Brain (organoid and tissue), 16 donors: ENCODE measurements at places on chromosomes 11 and 22.
A peak's percentile ranks its signal among the peaks of the same experiment; 100 is the strongest.

GRCh38 chr22:23092217-23092955, 22.1 kb downstream of the GNAZ start:
- no peak for DNase-seq

DNA sequence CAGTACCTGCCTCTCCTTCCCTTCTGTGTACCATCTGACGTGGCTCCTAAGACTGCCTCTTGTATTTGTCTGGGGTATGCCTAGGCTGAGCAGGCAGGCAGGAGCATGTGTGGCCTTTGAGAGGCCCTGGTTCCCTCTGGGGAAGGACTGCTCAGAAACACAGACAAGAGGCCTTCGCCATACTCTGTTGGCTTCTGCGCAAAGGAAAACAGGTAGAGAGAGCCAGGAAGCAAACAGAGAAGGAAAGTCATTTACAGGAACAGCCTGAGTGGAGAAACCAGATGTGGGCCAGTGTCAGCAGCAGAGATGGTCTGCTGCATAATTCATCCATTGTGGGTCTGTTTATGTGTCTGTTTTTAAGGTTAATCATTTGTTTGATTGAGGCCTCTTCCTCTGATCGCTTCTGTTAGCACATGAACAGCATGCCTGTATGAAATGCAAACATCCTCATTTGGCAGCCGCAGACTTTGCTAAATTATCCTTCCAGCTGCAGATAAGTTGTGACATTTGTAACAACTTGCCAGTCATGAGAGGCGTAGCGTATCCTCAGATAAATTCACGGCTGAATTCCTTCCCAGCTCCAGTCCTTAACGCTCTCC, 119.4 kb downstream of the GALNT18 start:
- peak; percentile 31 for DNase-seq

- DNase-seq, result no peak
Measured at GRCh38 chr22:21047035-21047661, 1.4 kb downstream of the LRRC74B start.

DNA sequence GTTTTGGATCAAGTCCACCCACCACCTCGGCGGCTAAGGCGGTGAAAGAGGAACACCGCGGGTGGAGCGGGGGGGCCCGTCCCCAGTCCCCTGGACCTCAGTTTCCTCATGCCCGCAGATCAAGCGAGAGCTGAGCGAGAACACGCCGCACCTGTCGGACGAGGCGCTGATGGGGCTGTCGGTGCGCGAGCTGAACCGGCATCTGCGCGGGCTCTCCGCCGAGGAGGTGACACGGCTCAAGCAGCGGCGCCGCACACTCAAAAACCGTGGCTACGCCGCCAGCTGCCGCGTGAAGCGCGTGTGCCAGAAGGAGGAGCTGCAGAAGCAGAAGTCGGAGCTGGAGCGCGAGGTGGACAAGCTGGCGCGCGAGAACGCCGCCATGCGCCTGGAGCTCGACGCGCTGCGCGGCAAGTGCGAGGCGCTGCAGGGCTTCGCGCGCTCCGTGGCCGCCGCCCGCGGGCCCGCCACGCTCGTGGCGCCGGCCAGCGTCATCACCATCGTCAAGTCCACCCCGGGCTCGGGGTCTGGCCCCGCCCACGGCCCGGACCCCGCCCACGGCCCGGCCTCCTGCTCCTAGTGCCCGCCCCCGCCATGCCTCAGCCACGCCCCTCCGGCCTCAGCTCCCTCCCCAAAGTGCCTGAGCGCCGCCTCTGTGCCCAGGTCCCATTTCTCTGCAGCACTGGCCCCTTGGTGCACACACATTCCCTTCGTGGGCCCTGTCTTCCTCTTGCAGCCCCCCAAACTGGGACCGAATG, 12.7 kb downstream of the MAFF start:
- peak; percentile 90 for DNase-seq

DNA sequence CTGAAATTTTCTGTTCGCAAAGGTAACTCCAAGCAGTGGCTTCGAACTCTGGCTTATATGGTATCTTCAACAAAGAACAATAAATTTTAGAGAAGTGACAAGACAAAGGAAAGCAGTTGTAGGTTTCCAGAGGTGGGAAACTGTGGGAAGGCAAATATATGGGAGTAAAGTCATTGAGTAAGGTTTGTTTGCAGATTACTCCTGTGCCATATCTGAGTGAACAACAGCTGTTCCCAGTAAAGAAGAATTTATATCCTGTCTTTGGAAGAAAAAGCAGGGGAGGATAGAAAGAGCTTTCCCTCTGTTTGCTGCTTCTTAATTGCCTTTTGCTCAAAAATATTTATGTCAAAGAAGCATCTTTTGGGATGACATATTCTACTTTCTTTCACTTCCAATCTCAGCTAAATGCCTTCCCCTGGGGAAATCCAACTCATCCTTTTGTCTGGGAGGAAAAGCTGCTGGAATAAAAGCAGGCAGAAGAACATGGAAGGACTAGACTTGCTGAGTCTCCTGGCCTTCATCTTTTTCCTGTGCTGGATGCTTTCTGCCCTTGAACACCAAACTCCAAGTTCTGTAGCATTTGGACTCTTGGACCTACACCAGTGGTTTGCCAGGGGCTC, 10.4 kb upstream of the RCN1 start:
- DNase-seq, result no peak
